ENCODE measurements at places on chromosomes 7 and 10.

DNA sequence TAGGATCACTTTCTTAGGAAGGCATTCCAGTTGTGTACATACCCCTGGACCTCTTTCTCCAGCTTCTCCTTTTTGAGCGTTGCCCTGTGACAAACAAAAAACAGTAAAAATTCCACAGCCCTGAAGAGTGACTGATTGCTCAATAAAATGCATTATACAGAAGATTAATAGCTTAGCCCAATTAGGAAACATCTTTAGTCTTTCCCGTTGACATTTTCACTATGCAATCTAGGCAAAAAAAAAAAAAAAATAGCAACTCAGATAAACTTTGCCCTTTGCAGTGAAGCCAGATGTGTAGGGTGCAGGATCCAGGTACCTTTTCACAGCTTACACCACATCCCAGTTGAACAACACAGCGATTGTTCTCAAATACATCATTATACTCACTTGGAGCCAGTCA is 17.9 kb downstream of the COL28A1 start:
- no peak for DNase-seq

DNA sequence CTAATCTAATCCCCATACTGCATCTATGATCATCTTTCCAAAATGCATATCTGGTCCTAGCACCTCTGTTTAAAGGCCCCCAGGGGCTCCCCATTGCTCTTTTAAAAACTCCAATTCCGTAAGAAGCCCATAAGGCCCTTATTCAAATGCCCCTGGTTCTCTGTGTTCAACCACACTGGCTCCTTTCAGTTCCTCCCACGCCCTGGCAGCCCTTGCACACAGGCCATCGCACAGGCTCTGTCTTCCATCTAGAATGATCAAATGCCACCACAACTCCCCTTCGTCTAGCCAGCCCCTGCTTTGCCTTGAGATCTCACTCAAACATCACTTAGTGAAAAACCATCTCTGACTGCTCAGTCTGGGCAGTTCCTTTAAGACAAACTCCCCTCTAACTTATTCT is 112.9 kb upstream of the LYZL2 start:
- no peak for DNase-seq

DNA sequence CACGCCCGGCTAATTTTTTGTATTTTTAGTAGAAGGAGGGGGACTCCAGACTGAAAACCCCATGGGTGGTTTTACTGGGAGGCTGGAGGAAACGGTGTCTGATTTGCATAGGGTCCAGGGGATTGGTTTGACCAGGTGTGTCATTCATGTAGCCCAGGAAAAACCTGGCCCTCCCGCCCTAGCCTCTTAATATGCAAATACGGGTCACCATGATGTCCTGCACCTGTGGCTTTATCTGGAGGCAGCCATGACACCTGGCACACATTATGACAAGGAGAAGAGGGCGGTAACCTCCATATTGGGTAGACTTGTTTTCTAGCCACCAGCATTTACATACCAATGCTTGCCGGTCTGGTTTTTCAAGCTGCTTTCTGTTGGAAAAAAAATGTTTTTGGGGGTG is 68.0 kb downstream of the TRIL start:
- no peak for DNase-seq

DNA sequence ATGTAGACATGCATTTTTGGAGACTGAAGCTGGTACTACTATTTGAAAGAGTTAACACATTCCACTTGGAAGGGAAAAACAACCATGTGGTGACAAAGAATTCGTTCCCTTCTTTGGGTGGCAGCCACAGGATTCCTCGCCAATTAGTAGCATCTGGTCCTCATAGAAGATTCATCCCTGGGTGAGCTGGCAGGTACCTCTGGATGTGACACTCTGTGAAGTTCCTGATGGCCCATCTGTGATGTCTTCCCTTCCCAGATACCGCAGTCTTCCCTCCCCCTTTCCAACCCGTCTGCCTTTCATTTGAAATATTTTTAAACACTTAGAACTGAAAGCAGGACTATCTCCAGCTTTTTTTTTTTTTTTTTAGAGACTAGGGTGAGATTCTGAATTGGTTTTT is 569.5 kb downstream of the TYW1 start:
- DNase-seq, result no peak

DNA sequence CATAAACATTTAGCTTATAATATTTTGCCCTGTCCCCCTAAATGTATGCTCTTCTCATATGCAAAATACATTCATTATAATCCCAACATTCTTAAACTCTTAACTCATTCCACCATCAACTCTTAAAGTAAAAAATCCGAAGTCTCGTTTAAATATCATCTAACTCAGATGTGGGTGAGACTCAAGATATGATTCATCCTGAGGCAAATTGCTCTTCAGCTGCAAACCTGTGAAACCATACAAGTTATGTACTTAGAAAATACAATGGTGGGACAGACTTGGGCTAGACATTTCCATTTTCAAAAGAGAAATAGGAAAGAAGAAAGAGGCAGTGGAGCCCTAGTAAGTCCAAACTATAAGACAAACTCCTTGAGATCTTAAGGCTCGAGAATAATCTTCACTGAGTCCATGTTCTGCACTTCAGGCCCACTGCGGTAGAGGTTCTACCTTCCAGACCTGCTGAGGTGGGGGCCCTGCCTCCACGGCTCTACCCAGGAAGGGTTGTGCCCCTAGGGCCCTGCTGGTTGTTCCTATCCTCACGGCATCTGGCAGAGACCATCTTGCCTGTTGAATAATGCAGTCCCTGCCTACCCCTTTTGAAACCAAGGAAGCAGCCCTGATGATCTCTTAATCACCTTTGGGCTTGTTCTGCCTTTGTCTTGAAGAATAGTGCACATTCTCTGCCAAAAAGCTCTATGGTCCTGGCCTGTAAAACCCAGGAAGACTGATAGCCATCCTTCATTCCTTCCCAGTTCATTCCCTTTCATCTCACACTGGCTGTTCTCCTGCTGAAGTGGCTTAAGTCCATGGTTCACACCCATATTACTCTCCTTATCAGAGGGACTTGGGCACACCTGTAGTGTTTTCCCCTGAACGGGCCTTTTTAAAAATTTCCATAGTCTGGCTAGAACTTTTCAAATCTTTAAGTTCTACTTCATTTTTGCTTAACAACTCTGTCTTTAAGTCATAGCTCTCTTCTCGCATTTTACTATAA is 37.3 kb downstream of the INPP5F start:
- DNase-seq, result no peak

DNA sequence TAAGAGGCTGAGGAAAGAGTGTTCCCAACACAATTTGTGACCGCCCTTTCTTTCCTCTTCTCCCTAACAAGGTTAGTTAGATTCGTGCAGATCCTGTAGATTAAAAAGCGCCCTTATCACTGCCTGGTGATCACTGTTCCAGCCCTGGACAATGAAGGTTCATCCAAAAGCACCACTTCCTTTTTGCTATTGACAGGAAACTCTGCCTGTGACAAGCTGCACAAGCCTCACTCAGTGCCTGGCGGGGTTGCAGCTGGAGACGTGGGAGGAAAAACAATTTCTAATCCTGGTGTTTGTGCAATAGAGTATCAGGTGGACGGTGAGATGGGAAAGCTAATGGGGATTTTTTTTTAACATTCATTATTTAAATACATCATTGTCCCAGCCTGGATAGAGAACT is 105.9 kb upstream of the CAV2 start:
- no peak for DNase-seq

DNA sequence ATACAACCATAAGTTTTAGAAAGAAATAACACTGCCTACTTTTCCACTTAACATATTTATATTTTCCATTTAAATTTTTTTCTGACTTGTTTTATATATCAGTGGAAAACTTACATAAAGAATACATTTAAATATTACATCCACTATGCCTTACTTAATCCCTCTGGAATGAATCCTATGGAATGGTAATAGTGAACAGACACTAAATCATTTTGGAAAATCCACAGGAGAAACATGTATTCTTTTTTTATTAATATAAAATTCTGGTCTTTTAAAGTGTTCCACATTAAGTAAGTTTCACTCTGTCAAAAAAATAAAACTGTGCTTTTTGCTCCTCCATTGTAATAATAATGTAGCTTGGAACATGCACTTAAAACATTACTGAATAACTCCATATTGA is 236.8 kb upstream of the LRRN3 start:
- no peak for DNase-seq
